Activated T-cell treated with anti-CD3 and anti-CD28 coated beads, Interleukin-2, amount 50 U/mL, for 72 hours (primary cell): ENCODE measurements at places on chromosomes 11 and 22. TPM values are rescaled to one million over a fixed set of nuclear protein-coding genes. Genes with fewer than 3 reads are reported as not detected.
A peak's percentile ranks its signal among the peaks of the same experiment; 100 is the strongest.

GRCh38 chr11:15735706-15736105 is 620.6 kb downstream of the SOX6 start:
- DNase-seq = no peak

- no peak for DNase-seq
Measured at GRCh38 chr11:45961751-45962240, 39.3 kb downstream of the LARGE2 start.

DNA sequence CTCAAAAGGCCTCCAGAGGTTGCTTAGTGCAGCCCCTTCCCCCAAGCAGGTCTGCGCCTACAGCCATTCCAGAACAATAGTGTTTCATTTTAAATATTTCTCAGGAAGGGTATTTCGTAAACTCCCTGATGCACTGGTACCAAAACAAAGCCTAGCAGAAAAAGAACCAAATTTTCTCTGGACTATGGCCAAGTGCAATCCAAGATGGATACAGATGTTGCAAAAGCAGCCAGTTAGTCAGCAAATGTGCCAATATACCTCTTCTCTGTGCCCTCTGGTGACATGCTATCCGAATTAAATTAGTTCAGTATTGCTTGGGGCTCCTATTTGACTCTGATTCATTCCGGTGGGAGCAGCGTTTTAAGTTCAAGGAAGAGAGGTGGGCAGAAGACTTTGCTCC is 247.8 kb downstream of the NTM start:
- DNase-seq = no peak

DNA sequence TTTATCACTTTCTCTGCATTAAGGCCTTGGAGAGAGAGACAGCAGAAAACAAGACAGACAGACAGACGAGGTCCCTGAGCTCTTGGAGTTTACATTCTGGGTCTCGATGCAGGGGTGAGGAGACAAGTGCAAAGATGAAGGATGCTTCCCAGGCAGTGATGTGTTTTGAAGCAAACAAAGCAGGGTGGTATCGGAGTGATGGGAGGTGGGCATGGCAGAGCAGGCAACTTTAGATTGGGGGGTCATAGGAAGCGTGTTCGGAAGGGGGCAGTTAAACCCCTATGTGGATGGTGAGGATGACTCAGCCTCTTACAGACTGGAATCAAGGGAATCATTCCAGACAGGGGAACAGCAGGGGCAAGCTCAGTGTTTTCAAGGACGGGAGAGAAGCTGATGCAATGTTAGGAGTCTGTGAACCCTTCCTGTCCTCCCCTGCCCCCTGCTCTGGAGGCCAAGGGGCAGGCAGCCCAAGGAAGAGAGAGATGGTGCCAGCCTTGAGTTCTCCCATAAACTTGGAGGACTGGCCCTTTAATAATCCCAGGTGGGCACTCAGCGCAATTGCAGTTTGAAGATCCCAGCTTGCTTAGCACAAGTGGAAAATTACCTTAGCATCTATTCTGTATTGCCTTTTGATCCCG is 180.2 kb downstream of the CHST1 start:
- no peak for DNase-seq

DNA sequence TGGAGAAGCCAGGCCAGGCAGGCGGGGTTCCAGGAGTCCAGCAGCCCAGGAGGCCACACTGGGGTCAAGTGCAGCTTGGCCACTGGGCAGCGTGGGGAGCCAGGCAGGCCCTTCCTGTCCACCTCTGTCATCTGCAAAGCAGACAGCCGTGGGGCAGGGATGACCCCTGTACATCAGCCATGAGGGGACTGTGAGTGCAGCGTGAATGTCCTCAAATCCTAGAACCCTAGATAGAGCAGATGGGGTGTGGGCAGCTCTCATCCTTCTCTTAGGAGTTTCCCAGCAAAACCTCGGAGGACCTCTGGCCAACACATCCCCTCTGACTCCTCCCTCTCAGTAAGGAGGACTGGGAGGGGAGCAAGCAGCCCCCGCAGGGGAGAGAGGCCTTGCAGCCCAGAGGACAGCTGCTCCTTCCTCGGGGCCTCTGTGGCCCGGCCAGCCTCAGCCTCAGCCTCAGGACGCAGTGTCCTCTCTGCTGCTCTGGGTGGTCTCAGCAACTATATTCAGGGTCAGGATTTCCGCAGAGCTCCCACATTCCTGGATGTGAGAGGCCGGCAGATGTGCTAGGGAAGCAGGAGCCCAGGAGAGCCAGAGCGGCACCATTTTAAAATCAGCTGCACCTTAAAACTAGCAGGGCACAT is 820.5 kb downstream of the BRD1 start:
- no peak for DNase-seq

GRCh38 chr11:67997475-67997921 is 6.4 kb downstream of the UNC93B1 start:
- no peak for DNase-seq

DNA sequence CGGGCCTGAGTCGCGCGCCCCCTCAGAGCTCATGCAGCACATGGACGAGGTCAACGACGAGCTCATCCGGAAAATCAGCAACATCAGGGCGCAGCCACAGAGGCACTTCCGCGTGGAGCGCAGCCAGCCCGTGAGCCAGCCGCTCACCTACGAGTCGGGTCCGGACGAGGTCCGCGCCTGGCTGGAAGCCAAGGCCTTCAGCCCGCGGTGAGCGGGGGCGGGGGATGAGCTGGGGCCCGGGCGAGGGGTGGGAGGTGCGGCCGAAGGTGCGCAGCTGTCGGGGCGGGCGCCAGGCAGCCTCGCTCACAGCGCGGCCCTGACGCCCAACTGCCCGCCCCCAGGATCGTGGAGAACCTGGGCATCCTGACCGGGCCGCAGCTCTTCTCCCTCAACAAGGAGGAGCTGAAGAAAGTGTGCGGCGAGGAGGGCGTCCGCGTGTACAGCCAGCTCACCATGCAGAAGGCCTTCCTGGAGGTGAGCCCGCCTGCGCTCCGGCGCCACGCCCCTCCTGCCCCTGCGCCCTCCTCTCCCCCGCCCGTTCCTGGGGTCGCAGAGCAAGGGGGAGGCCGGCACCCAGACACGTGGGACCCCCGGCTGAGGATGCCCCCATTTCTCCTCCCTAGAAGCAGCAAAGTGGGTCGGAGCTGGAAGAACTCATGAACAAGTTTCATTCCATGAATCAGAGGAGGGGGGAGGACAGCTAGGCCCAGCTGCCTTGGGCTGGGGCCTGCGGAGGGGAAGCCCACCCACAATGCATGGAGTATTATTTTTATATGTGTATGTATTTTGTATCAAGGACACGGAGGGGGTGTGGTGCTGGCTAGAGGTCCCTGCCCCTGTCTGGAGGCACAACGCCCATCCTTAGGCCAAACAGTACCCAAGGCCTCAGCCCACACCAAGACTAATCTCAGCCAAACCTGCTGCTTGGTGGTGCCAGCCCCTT is 20.5 kb downstream of the EPS8L2 start:
- DNase-seq = peak; percentile 70

DNA sequence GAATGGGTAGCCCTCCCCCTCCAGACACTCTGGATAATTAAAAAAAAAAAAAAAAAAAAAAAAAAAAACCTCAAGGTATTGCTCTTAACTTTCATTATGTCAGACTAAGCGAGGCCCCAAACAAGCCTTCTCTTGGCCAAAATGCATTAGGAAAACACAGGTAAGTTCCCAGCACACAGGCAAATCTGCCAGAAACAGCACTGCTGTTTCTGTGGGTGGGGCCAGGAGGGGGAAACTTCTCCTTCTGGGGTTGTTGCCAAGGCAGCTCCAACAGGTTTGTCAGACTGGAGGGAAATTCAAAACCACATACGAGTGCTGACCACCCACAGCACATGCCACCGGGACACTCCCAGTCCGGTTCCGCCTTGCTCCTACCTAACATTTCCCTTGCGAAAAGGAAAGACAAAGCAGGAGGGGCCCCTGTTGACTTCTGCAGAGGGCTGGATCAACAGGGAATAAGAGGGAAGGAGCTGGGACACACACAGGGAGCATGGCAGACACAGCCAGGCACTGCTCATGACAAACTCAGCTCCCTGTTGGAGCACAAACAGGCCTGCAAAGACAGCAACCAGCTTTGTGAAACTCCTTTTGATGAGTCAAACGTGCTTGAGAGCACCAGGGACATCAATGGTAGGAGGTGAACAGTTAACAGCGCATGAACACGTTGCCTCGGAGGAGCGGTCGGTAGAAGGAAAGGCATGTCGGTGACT is 55.0 kb downstream of the MYH9 start:
- DNase-seq = peak; percentile 83

GRCh38 chr11:26143566-26144290 is 188.2 kb upstream of the ANO3 start:
- DNase-seq = no peak

DNA sequence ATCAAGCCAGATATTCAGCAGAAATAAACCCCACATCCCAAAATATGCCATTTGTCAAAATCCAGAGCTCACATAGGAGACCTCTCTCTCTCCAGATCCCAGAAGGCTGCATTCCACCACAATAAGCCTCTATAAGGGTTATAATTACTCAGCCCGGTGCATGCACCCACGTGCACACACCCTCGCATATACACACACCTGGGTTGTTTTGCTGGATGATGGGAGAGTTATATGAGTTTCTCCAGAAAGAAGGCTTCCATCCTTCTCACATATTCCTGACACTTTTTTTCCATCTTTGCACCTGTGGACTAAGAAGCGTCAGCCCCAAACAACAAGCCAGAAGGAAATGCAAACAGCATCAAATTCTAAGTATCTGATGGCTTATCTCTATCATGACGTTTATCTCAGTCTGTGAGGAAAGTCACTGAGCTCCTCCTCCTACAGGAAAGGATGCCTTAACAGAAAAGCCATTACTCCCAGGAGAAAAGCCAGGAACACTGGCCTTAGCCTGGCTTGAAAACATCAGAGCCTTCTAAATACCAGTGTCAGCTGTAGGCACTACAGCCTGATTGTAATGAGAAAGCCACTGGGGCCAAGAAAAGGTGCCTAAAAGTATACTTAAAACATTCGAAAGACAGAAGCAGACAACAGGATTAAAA is 253.2 kb downstream of the LARGE1 start:
- DNase-seq = no peak

GRCh38 chr11:2794968-2795322 is 90.6 kb downstream of the CDKN1C start:
- no peak for DNase-seq

OR5T2 gene
- total RNA-seq = not detected

CRYBB1 gene
- total RNA-seq = not detected

HYLS1 gene
- total RNA-seq = 8.9 TPM

MYEOV gene
- total RNA-seq = 0.42 TPM

CHEK2 gene
- total RNA-seq = 32.1 TPM

CCDC73 gene
- total RNA-seq = not detected

BIK gene
- 5.0 TPM for total RNA-seq
